NCI-H1436 treated with DMSO at 0.1 percent for 48 hours (cell line): ENCODE measurements at places on chromosomes 2 and 18.

DNA sequence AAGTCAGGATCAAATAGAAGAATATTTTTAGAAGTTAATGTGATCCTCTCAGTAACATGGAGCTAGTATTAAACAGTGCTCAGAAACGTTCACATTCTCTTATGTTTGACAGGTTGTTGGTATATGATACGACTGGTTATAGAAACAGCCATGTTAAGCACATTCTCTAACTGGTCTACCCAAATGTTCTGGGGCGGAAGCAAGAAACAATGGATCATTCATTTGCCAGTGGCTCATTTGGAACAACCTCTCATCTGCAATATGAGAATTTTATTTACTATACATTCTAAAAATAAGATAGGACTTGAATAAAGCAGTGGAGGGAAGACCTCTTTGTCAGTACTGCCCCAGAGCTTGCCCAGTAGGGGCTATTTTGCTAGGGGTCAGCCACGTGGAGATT is 167.1 kb upstream of the FAM98A start:
- DNase-seq, result no peak

- DNase-seq, result no peak
These were observed 124.3 kb upstream of the FOSL2 start for GRCh38 chr2:28268386-28268785.

GRCh38 chr2:160870729-160871465 is 289.3 kb upstream of the TANK start:
- DNase-seq, result no peak

GRCh38 chr2:119243621-119244020 is 20.0 kb downstream of the STEAP3 start:
- no peak for DNase-seq

DNA sequence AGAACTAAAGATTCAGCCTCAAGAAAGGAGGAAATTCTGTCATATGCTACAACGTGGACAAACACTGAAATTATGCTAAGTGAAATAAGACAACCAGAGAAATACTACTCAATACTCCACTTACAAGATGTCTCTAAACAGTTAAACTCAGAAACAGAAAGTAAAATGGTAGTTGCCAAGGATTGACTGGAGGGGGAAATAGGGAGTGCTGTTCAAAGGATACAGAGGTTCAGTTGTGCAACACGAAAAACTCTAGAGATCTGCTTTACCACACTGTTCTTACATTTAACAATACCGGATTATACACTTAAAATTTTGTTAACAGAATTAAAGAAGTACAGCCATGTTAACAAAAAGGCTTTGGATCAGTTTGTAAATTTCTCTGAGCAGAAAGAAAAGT is 39.8 kb upstream of the C2orf15 start:
- no peak for DNase-seq

- DNase-seq, result no peak
These were observed 62.9 kb upstream of the TUBA3E start for GRCh38 chr2:130261099-130261498.

GRCh38 chr2:159322419-159322818 is 35.9 kb upstream of the WDSUB1 start:
- DNase-seq, result no peak

GRCh38 chr2:218983263-218983933 is 1.6 kb downstream of the FEV start:
- DNase-seq, result no peak

- DNase-seq, result no peak
These were observed 61.9 kb downstream of the AQP4 start for GRCh38 chr18:26803643-26804042.

DNA sequence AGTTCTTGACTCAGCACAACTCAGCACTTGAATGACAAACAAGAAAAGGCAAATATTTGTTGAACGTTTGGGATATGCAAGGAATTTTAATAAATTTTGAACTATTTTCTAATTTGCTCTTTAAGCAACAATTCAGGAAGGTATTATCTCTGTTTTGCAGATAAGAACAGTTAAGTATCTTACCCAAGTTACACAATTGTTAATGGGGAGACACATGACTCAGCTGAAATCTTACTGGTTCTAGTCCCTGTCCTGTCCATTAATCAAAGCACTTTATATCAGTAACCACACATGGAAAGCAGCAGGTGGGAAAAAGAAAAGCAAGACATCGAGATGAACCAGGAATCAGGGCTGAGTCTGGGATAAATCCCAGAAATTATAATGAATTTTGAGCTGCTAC is 493.9 kb upstream of the PIK3C3 start:
- DNase-seq, result no peak

DNA sequence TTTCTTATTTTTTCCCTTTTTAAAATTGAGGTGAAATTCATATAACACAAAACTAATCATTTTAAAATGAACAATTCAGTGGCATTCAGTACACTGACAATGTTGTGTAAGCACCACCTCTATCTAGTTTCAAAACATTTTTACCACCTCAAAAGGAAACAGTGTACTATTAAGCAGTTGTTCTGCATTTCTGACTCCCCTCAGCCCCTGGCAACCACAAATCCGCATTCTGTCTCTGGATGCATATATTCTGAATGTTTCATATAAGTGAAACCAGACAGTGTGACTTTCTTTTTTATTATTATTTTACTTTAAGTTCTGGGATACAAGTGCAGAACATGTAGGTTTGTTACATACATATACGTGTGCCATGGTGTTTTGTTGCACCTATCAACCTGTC is 19.2 kb upstream of the TANK start:
- DNase-seq, result no peak

- DNase-seq, result no peak
These were observed 6.1 kb downstream of the CHMP1B start for GRCh38 chr18:11857177-11857887.

DNA sequence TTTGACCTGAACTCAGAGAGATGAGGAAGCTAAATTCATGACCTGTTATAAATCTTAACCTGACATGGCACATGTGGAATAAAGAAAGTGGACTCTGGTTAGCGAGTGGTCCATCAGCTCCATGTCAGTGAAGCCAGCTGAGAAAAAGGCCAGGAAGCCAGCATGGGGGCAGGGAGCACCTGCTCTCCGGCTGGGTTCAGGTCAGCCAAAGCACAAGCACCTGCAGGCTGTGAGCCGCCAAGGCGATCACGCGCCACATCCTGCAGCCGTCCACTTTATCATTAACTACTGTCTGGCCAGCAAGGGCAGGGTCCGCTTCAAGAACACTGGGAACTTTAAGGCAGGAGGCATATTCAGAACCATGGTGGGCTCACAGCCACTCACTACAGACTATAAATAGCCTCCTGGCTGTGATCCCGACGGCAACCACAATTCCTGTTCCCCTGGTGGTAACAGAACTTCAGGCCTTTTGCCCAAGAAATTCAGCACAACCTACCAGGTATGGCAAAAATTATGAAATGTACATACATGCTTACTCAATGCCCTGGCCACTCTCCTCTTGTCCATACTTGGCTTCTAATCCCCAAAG is 35.5 kb downstream of the ACVR1 start:
- DNase-seq, result no peak

DNA sequence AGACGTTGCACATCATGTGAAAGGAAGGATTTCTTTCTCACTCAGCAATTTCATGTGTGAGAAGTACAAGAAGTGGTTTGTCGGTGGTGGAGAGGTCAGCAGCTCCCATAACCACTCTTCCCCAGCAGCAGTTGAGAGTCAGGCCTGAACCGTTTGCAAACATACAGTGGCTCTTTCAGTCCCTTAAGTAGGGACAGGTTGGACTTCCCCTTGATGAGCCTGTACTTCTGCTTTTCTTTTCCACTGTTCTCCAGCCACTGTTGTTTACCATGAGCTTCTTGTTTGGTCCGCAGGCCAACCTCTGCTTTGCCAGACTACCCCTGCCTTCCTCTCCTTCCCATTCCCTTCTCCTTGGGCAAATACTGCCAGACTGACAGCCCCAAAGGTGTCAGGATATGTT is 391.3 kb upstream of the CELF4 start:
- no peak for DNase-seq

DNA sequence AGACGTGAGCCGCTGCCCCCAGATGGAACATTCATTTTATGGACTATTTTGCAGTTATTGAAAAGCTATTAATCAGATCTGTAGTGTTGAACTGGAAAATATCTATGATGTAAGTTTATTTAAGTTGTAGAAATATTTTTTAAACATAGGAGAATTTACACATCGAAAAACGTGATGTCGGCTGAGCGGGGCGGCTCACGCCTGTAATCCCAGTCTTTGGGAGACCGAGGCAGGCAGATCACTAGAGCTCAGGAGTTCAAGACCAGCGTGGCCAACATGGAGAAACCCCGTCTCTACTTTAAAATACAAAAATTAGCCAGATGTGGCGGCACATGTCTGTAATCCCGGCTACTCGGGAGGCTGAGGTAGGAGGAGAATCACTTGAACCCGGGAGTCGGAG is 2.0 kb upstream of the TIA1 start:
- no peak for DNase-seq

DNA sequence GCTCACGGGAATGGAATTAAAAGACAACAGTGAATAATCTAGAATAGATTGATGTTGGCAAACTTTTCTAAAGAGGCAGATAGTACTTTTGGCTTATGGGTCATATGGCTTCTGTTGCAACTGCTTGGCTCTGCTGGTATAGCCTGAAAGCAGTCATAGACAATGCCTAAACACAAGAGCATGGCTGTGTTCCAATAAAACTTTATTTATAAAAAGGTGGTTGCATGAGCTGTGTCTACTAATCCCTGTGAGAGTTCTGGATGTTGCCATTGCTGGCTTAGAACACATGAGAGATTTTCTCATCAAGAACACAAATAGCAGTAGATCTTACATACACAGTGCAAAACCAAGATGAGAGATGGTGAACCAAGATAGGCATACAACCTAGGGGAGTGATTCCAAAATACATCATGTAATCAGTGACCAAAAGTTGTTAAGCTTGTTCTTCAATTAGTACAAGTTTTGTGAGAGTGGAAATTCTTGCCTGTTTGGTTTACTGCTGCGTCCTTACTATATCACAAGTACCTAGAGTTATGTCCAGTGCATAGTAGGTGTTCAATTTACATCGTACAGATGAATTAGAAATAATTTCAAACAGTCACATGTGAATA is 380.0 kb downstream of the METTL4 start:
- DNase-seq, result no peak

DNA sequence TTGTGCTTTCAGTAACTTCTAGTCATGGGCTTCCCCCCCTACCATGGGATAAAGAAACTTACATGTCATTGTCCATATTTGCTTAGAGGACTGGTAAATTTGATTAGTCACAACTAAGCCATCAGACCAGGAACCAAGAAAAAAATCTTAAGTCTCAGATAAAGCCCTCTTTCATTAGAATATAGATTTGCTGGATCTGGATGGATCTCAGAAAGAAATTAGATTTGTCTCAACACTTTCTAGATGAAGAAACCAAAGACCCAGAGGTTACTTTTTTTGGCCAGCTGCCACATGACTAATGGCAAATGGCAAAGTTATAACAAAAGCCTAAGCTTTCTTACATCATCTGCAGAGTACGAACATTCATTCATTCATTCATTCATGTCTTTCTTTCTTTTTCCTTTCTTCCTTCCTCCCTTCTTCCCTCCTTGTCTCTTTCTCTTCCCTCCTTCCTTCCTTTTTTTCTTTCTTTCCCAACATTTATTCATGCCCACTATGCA is 60.2 kb downstream of the CDCA7 start:
- DNase-seq, result no peak

- DNase-seq, result no peak
These were observed 110.7 kb downstream of the GALNT14 start for GRCh38 chr2:31027549-31027948.

- DNase-seq, result no peak
These were observed 57.0 kb upstream of the CYRIA start for GRCh38 chr2:16722677-16723076.

DNA sequence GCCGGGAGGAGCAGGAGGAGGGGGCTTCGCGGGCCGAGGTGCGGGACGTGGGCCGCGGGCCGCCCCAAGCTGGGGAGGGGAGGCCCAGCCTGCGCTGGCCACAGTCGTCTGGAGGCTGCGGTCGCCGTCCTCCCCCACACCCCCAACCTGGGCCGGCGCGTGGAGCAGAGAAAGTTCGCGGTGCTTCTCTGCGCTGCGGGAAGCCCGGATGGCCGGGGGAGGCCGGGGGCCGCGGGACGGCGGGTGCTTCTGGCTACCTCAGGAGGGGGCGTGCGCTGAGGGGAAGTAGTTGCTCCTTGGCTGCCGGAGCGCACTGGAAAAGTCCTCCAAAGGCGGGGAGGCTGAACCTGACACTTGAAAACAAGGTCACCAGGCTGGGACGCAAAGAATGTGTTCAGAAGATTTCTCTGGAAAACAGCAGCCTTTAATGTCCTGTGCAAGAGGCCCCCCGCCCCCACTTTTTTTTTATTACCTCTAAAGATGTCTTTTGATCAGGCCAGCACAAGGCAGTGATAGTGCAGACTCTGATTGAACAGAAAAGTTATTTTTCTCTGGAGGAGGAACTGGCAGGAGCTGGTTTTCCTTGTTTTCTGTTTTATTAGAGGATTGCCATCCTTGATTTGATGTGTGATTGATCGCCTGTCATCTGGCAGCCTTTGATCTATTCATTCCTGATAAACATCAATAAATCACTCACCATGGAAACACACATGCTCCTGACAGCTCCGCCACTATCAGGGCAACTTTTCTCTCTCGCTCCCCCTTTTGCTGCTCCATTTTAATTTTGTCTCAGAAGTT is 1.6 kb downstream of the TSHZ1 start:
- DNase-seq, result no peak

DNA sequence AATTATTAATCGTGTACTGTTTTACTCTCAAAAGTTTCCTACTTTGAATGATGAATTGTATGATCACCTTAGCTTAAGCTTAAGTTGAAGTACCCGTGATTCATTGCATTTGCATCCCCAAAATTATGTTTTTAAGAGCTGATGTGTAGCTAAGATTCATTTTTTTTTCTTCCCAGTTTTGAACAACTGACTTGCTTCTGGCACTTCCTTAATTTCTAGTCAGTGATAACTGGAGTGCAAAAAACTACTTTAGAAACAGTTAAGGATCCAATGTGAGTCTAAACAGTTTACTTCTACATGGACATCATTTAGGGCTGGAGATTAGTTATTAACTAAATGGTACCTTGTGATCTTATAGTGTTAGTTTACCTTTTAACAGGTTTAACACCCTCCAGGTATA is 124.0 kb upstream of the CAVIN2 start:
- DNase-seq, result no peak

- DNase-seq, result no peak
These were observed 14.2 kb upstream of the WIPF1 start for GRCh38 chr2:174611854-174612253.

- DNase-seq, result no peak
These were observed 164.1 kb upstream of the GATA6 start for GRCh38 chr18:22005191-22005841.

DNA sequence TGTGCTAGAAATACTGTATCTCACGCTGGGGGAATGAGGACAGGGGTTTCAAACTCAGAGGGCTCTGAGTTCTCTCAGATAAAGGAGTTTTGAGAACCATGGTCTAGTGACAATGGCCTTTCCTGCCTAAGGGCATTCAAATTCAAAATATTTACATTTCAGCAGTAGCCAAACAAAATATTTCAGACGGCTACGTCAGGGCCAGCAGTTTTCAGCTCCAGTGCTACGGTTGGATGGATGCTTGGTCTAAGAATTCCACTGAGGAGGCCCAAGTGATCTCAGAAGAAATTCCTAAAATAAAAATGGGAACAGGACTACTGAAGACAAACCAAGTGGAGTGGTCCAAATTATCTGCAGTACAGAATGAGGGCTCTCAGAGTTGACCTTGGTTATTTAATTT is 41.1 kb upstream of the SCG2 start:
- no peak for DNase-seq
